ENCODE measurements at places on chromosomes 2 and 18.

GRCh38 chr2:127569666-127570065 lies 34.2 kb downstream of the MYO7B start:
- DNase-seq: no peak

- no peak for DNase-seq
Measured at GRCh38 chr2:1790473-1790872, 46.2 kb upstream of the PXDN start.

DNA sequence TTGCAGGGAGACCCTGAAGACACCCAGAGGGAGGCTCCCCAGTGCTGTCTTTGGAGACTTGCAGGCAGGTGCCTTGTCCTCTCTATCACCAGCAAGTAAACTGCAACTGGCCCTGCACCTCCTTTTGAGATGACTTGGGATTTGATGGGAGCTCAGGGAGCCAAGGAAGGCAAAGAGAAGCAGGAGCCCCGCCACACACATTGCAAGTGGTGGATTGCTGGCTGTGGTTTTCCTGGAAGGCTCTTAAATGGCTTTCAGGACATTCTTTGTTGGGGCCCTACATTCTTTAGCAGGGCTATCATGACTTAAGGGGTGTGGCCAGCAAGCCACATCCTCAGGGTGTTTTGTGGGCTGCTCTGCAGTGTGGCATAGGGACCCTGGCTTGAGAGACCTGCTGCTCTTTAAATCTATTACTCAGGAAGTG lies 39.9 kb upstream of the CDC42EP3 start:
- no peak for DNase-seq

DNA sequence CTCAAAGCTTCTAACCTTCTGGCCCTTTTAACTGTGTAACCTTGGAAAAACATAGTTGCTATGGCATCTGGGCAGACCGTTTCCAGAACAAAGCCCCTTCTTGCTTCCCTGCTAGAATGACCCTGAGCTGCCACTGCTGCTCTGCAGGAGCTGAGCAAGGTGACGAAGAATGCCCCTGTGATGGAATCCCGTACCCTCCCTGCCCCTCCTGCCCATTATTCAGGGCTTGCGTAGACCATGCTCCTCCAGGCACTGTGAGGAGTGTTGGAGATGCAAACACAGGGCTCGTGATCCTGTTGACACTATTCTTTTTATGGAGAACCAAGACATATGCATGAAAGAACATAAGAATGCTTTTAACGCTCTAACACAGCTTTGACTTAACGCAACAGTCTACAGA lies 191.1 kb downstream of the CDH2 start:
- DNase-seq: no peak
